ENCODE measurements at places on chromosomes 1 and 21.

GRCh38 chr1:64505232-64505943, 35.5 kb downstream of the CACHD1 start:
- DNase-seq = peak; percentile 88

- no peak for DNase-seq
Measured at GRCh38 chr1:170326186-170326585, 180.4 kb downstream of the NTMT2 start.

GRCh38 chr1:196651637-196652215, at the start of gene CFH:
Gene CFH (plus strand): TSS chr1:196652043. CDS start chr1:196652118, 75 bp downstream.
- DNase-seq = no peak

- DNase-seq = no peak
Measured at GRCh38 chr1:6294080-6294889, 33.4 kb upstream of the GPR153 start.

GRCh38 chr1:44302541-44302940, 52.5 kb downstream of the ERI3 start:
- DNase-seq = no peak

DNA sequence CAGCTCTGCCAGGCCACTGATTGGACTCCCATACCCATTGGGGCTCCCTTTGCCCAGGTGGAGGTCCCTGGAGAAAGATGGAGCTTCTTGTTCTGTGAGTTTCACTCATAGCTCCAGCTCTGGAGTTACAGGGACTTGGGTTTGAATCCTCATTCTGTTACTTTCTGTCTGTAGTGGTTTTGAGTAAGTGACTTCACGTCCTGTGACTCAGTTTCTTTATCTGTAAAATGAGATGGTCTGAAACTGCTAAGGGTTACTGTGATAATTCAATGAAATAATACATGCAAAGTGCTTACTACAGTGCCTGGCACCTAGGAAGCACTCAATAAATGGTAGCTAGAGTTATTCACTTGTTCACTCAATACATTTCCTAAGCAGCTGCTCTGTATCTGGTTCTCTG, 88.5 kb upstream of the SLC2A1 start:
- DNase-seq = no peak

DNA sequence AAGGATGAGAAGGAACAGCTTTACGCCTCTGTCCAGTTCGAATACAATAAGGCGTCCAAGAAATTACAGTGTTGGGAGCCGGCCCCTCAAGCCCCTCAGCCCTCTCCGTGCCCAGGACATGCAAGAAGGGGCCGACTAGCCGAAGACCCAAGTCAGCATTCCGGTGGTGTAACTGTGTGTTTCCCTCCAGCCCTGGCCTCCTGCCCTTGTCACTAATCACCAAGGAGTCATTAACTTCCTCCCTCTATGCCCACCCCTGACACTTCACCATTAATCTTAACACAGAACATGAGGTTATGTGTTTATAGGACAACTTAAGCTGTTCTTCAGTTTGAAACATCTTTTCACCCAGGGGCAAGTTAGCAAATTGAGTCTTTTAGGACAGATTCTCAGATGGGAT, 16.4 kb upstream of the C4BPB start:
- DNase-seq = no peak

DNA sequence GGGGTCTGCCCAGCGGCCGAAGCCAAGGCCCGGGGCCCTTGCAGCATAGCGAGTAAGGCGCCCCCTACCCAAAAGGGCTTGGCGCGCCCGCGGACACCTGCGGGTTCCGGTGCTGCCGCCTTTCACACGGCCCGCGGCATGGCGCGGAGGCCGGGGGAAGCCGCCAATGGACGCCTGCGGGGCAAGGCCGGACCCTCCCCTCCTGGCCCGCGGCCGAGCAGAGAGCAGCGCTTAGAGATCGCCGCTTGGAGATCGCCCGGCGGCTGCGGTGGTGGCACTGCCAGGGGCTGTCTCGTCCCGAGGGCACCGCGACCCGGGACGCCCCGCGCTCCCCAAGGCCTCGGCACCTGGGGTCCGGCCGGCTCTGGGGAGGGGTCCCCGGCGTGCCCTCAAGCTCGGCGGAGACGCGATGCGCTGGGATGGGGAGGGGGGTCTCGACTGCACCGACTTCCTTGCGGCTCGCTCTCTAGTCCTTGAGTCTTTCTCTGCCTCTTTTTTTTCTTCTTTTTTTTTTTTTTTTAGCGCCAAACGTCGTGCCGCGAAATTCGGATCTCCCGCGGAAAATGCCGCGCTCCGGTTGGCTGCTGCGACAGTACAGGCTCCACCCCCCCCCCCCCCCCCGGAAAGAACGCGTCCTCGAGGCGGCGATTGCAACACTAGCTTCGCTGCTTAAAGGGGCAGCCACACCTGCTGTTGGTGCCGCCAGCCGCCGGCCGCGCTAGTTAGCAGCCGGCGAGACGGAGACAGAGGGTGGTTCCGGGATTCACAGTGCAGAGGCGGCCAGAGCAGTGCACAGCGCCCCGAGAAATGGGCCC, at the start of gene E2F2:
E2F2 (minus strand) TSS at position 487 of the 815 bp plus-strand sequence; CDS start at position 47, 440 bp downstream.
- peak; percentile 96 for DNase-seq

- no peak for DNase-seq
Measured at GRCh38 chr1:74180490-74180889, 17.5 kb downstream of the LRRIQ3 start.

- DNase-seq = no peak
Measured at GRCh38 chr1:145785547-145785946, 38.3 kb downstream of the RNF115 start.

All from iPS-NIHi11 (cell line).